Heart left ventricle (tissue), 16 donors: ENCODE measurements at places on chromosomes 4 and X.
A peak's percentile ranks its signal among the peaks of the same experiment; 100 is the strongest.

GRCh38 chrX:140431521-140431920, 73.3 kb downstream of the SOX3 start:
- DNase-seq = no peak

GRCh38 chr4:75048208-75048879, 115.4 kb downstream of the PARM1 start:
- DNase-seq = no peak

DNA sequence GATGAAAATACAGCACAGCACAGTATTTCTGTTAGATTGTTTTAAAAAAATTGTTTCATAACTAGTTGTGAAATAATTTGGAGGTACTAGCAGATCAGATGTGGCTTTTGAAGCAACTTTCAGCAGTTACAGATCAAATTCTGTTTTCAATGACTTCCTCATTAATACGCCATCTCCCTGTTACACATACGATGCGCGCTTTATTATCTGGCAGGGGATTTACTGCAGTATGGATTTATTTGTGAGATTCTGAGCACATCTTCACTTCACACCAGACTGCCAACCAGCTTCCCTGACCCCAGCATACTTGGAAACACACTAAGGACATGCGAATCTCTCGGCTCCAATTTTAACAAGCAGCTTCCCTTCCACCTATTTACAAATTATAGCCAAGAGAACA, 235.5 kb upstream of the DIAPH2 start:
- no peak for DNase-seq

DNA sequence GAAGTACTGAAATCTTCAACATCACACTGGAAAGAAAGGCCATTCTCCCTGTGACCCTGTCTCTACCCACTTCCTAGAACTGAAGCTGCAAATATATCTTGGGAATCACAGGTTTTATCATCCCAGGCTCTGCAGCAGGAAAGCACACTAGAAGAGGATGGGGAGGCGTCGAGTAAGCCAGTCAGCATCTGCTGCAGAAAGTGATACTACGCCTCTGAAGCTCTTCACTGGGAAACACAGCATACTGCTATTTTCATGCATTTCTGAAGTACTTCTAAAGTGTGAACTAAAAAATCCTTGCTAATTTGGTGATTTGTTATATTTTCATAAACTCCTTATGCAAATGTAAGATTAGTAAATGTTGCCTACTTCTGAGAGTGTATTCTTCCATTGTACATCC, 29.1 kb downstream of the RAB33B start:
- DNase-seq = no peak

GRCh38 chrX:129593137-129593536, 53.1 kb downstream of the OCRL start:
- no peak for DNase-seq

DNA sequence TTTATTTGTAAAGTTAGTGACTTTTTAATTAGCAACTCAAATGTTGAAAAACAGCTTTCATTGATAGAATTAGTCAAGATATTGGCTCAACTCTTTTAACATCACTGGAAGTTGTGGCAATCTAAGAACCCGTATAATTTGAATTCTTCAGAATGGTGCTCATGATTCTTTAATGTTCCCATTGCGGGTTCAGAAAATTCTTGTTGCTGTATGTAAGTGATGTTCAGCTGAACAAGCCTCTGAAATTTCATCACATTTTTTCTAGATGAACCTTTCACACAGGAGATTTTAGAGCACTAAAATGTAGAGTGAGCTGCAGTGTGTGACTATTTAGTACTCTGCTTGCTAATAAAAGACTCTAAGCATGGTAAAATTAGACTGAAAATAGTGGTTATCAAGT, 1317.7 kb downstream of the FSTL5 start:
- DNase-seq = no peak

GRCh38 chr4:139759097-139759496, 93.5 kb downstream of the MGST2 start:
- DNase-seq = no peak

- DNase-seq = no peak
These were observed 9.4 kb upstream of the AP1S2 start for GRCh38 chrX:15864023-15864422.

- DNase-seq = no peak
These were observed 977.1 kb upstream of the PRKX start for GRCh38 chrX:4690521-4690920.

GRCh38 chr4:168390041-168390440, 71.5 kb upstream of the DDX60 start:
- DNase-seq = no peak

GRCh38 chr4:101037938-101038413, 309.4 kb downstream of the PPP3CA start:
- DNase-seq = no peak

GRCh38 chr4:158787709-158788475, 19.1 kb downstream of the FNIP2 start:
- no peak for DNase-seq

DNA sequence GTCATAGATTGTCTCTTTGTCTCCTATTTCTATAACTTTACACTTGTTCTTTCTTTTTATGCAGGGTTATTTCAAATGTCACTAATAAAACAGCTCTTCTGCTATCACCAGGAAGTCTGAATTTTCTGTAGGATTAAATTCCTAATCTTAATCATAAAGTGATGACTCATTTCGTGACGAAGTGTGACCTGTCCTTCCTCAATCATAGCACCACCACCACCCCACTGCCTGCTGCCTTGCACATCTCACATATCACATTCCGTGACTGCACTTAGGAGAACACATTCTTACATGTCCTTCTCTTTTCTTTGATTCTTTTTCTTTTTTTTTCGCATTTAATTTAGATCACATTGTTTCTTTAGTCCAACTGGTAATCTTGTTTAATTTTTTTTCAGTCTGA, 57.7 kb upstream of the UGT2B7 start:
- no peak for DNase-seq

DNA sequence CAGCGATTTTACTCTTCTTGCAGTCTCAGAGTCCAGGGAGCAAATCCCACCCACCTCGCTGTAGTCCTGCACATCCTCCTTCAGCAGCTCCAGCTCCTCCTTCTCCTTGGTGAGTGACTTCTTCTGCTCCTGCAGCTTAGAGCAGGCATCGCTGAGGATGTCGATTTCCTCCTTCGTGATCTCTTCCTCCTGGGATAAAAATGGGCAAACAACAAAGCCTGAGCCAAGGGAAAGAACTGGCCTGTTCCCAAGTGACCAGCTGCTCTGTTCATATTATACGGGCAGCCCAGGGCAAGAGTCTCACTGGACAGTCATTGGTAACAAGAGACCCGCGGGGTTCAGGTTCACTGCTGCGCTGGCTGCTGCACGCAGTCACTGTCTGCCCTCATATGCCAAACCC, 26.2 kb downstream of the FGFR3 start:
- DNase-seq = no peak

DNA sequence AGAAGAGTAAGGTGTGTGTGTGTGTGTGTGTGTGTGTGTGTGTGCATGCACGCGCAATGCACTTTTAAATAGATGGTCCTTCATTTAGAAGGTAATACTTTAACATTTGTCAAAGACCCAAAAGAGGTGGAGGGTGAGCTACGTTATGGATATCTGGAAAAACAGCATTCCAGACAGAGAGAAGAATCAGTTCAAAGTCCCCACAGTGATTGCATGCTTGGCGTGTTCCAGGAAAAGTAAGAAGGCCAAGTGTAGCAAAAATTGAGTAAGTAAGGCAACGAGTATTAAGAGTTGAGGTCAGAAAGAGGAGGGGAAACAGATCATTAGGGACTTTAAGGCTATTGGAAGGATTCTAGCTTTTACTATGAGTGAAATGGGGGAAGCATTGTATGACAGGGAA, 21.9 kb upstream of the GABRE start:
- DNase-seq = no peak

- DNase-seq = no peak
These were observed 226.6 kb downstream of the NSUN7 start for GRCh38 chr4:40976343-40976742.

DNA sequence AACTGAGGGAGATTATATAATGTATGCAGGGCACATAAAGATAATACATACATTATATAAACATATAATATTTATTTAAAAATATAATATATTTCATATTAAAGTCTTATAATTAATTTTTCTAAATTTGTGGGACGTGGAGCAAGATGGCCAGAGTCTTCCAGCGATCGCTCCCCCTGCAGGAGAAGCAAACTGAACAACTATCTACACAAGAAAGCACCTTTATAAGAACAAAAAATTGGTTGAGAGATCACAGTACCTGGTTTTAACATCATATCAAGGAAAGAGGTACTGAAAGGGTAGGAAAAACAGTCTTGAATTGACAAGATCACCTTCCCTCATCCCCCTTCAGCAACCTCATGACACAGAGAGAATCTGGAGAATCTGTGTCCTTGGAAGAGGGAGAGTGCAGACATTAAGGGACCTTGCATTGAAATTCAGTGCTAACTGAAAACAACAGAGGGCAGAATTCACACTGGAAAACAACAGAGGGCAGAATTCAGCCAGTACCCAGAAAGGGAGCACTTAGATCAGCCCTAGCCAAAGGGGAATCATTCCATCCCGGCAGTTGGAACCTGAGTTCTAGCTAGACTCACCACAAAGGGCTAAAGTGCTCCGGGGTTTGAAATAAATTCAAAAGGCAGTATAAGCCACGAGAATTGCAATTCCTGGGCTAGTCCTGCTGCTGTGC, 262.5 kb upstream of the NDST3 start:
- DNase-seq = no peak

DNA sequence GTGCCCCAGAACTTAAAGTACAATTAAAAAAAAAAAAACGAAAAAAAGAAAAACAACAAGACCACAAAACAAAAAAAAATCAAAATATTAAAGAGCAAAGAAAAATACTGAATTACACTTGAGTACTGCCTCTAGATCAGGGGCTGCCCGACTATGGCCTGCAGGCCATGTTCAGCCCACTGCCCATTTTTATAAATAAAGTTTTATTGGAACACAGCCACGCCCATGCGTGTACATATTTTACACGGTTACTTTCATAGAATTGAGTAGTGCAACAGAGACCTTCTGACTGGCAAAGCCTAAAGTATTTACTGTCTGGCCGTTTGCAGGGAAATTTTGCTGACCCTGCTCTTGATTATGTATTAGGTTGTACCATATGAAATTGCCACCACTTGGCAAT, 130.5 kb downstream of the ATXN3L start:
- DNase-seq = no peak

DNA sequence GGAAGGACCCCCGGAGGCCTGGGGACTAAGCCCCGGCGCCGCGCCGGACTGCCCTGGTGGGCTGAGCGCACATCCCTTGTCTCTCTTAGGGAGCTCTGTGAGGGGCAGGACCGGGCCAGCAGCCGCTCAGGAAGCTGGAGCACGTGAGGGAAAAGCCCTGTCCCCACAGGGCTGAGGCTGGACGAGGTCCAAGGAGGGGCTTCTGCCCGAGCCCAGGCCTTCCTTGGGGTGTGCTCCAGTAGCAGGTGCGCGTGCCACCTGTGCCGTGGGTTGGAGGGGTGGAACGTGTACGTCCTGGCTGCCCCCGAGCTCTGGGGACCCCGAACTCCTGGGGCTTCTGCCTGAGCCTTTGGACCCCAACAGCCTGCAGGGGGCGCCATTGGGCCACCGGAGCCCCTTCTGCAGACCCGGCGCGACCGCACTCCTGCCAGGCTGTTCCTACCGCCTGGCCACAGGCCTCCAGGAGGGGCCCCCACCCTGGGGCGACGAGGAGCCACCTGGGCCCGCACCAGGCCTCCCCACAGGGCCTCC, 27.2 kb downstream of the TACC3 start:
- DNase-seq = peak; percentile 66
